Stimulated activated CD8-positive, alpha-beta memory T cell treated with anti-CD3 and anti-CD28 coated beads, Interleukin-7, amount 100 ng/mL, for 48 hours (primary cell): ENCODE measurements at places on chromosomes 16 and 17.

- DNase-seq: no peak
These were observed 1.3 kb downstream of the TUBB3 start for GRCh38 chr16:89924297-89924924.

DNA sequence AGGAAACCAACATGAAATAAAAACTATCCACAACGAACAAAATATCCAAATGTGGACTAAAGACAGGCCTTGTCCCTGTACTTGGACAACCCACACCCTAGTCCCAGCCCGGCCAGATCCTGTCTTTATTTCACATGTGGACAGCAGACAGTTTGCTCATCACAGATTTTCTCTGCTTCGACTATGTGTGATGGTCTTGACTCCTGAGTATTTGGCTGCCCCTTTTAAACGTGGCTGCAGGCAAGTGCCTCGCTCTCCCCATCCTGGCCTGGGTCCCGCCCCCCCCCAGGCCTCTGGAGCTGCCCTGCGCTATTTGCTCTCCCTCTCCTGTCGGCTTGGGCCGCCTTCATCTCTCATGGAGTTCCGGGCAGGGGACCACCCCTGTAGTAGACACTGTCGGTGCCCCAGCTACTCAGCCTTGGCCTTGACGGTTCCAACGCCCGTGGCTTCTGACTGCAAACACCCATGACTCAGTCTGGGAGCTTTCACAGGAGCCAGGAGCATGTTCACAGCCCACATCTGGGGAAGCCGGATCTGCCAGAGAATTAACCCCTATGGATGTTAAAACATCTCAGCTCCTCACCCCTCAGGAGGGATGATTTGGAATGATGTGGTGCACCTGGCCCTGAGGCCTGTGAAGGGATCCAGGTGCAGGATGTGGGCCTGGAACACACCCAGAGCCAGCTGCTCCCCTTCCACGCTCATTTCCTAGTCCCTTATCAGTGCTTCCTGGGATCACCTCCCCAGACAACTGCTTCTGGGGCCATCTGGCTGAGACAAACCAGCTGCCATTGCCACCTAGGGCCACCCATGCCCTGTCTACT lies 229.7 kb upstream of the RPL38 start:
- DNase-seq: no peak

GRCh38 chr17:11668618-11669017 lies 70.3 kb downstream of the DNAH9 start:
- no peak for DNase-seq

DNA sequence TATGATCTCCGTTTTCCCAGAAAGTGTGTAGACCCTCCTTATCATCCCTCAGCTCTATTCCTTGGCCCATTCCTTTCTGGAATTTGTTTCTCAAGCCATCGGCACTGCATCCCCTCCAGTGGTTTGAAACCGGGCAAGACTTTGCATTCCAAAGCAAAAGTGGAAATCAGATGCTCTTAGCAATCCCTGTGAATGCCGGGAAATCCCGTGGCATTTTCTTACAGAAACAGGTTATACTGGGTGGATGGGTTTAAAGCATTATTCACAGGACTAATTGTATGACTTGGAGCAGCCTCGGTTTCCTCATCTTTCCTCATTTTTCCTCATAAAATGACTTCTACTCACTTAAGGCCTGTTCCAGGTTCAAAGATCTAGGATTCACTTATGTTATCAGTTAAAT lies 52.0 kb downstream of the MAP2K6 start:
- DNase-seq: no peak

DNA sequence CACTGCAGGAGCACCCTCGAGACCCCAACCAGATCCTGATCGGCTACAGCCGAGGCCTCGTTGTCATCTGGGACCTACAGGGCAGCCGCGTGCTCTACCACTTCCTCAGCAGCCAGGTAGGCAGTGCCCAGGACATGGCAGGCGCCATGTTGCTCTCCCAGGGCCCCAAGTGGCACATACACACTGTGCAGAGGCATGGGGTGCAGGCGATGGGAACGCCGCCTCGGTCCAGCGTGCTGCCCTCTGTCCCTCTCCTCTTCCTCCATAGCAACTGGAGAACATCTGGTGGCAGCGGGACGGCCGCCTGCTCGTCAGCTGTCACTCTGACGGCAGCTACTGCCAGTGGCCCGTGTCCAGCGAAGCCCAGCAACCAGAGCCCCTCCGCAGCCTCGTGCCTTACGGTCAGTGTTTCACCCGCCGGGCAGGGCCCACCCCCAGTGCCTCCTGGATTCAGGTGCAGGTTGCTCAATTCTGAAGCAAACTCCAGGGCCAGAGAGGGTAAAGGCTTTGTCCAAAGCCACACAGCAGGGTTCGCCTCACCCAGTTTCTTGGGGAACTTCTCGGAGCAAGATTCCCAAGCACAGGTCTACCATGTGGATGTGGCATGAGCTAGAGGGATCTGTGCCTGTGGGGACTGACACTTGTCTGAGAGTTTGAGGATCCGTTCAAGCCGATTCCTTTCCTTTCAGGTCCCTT lies 24.4 kb upstream of the MYO15B start:
- no peak for DNase-seq

DNA sequence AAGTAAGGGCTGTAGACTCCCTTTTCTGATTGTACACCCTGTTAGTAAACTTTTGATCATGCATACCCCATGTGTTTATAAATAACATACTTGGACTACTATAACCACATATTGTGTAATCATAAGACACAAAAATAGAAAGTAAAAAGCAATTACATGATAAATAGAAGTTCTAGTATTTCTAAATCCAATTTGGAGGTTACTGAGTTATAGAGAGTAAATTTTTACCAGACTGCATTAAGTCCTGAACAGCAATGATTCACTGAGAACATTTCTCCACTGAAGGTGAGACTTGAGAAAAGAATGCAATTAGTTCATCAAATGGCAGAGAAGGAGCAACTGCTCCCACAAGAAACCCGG lies 7.7 kb upstream of the TBKBP1 start:
- DNase-seq: no peak

DNA sequence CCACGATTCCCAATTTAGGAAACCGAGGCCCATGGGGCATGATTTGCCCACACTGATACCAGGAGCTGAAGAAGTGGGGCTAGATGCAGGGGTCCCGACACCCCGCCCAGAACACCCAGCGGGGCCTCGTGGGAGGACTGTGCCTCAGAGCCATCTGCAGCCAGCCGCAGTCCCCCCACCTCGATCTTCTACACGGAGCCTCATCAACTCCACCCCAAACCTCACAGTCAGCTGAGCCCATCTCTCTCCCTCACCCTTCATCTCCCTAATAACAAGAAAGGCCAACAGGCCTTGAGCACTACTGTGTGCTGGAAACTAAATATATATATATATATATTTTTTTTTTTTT lies 4.2 kb downstream of the ITGAE start:
- no peak for DNase-seq

- DNase-seq: no peak
These were observed 8.5 kb downstream of the KRTAP9-7 start for GRCh38 chr17:41284043-41284442.

GRCh38 chr17:65173284-65173793 lies 36.2 kb downstream of the RGS9 start:
- DNase-seq: peak; percentile 78

GRCh38 chr16:90050969-90051368 lies 26.2 kb downstream of the PRDM7 start:
- no peak for DNase-seq

DNA sequence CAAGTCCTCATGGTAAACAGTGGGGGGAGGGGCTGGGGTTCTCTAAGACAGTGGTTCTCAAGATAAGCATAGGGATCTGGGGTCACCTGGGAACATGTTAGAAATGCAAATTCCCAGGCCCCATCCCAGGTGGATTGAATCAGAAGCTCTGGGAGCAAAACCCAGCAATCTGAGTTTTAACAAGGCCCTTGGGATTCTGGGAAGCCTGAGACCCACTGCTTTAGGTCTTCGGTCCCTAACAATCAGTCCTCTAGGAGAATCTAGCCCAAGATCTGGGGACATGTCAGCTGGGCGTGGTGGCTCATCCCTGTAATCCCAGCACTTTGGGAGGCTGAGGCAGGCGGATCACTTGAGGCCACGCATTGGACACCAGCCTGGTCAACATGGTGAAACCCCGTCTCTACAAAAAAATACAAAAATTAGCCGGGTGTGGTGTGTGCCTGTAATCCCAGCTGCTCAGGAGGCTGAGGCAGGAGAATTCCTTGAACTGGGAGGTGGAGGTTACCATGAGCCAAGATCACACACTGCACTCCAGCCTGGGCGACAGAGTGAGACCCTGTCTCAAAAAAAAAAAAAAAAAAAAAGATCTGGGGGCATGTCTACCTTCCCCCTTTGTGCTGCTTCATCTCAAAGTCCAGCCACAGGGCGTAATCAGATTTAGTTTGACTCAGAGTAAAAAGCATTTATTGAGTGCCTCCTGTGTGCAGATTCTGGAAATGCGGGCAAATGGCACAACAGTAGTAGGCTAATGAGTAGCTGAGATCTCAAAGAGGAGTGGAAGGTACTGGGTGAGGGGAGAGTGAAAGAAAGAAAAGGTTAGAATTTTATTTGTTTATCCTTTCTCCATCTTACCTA lies 8.8 kb upstream of the NR1D1 start:
- no peak for DNase-seq

- DNase-seq: no peak
These were observed 7.2 kb downstream of the PLCG2 start for GRCh38 chr16:81786321-81786720.
